Stimulated activated effector memory CD8-positive, alpha-beta T cell treated with anti-CD3 and anti-CD28 coated beads, Interleukin-12 subunit alpha, Interleukin-12 subunit beta, amount 100 ng/mL, for 72 hours (primary cell): ENCODE measurements at places on chromosomes 5 and 9.

DNA sequence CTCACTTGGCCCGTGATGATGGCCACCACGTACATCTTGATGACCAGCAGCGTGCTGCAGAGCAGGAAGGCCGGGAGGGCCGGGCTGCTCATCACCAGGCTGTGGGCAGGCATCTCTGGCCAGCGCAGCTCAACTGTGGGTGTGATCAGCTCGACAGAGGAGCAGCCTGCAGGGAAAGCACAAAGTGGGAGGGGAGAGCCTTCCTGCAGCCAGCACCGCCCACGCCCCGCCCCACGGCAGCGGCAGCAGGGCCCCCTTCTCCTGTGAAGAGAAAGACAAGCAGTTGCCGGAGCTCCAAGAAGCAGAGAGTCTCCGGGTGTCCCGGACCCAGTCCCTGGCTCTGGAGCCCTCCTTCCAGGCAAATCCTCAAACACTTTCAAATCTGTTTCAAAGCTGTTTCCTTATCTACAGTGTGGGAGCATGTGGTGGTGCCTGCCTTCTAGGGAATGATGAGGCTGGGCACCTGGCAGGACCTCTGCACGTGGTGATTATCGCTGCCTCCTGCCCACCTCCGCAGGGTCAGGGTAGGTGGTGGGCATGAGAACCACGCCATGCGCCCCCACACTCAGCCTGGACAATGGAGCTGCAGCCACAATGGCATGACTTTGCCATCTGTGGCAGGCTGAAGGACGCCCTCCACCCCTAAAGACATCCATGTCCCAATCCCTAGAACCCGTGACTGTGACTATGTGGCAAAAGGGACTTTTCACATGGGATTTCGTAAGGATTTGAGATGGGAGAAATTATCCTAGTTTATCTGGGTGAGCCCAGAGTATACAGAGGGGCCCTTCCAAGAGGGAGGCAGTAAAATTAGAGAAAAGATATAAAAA is at the start of gene PTGES:
Gene PTGES (minus strand): TSS at position 143 of the 830 bp plus-strand sequence. CDS start 30 bp downstream, at position 113.
- peak; percentile 57 for DNase-seq

GRCh38 chr5:38941912-38942311 is 96.1 kb downstream of the OSMR start:
- DNase-seq = no peak

GRCh38 chr5:107764282-107764681 is 93.5 kb upstream of the EFNA5 start:
- no peak for DNase-seq

GRCh38 chr5:173010021-173010420 is 26.4 kb downstream of the ATP6V0E1 start:
- DNase-seq = no peak

- no peak for DNase-seq
These were observed 815.4 kb upstream of the DMAC1 start for GRCh38 chr9:8614926-8615440.

GRCh38 chr5:176144508-176144907 is 93.7 kb upstream of the SIMC1 start:
- DNase-seq = no peak

DNA sequence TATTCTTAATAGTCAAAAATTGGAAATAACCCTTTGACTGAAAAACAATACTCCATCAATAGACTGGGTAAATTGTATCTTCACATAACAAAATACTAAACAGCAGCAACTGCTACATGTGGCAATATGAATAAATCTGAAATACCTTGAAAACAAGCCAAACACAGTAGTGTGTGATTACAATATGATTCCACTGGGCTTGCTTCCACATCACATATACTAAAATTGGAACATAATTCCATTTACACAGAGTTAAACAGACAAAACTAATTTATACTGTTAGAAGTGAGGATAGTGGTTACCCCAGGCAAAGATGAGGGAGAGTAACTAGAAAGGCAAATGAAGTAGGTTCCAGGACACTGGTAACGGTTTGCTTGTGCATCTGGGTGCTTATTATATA is 20.4 kb downstream of the FNIP1 start:
- no peak for DNase-seq

GRCh38 chr5:99316484-99316883 is 387.7 kb upstream of the CHD1 start:
- no peak for DNase-seq

- no peak for DNase-seq
These were observed 638 bp downstream of the DIRAS2 start for GRCh38 chr9:90641884-90642487.

DNA sequence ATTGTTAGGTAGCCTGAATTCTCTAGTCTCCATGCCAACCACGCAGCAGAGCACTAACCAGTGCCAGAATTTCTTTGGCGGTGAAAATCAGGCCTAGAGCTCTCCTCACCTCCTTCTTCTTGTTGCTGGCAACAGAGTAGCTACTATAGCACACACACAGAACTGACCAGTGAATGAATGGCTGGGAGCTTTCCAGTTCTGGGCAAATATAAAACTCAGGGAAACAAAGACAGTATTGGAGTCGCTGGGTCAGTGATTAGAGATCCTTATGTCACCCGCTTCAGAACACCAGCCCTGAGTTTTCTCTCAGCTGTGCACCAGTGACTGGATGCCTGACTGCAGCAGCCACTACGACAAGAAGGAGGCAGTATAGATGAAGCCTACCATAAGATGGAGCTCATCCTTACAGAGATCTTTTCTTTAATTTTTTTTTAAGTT is 26.9 kb upstream of the FEM1C start:
- DNase-seq = no peak

DNA sequence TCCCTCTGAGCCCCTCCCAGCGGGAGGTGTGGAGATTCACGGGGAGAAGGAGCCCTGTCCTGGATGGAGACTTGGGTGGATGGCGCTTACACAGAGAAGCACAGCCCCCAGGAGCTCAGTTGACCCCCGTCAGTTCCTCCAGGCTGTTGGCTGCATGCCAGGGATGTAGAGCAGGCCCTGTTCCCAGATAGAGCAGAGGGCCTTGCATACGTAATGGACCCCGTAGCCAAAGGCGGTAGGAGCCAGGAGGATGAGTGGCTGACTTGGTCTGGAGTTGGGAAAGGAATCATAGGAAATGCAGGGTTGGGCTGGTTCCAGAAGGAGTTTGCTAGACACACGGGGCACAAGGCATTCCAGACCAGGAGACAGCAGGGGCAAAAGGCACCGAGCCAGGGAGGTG is 2.5 kb downstream of the PMPCA start:
- no peak for DNase-seq

DNA sequence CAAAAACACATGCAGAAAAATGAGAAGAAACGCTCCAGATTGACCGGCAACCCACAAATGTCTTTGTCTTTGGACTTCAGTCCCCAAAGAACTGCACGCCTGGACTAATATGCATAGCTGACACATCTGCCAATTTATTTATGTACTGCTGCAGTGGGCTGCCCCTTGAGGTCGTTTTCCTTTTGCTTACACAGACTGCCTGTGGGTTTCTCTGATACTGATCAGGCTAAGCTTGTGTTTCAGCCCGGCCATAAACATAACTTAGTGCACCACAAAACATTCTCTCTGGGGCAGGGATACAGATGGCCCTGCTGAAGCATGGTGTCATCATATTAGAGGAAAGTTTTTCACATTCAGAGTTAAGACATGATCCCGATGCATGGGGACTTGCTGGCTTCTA is 75.4 kb downstream of the NUDT12 start:
- DNase-seq = no peak

DNA sequence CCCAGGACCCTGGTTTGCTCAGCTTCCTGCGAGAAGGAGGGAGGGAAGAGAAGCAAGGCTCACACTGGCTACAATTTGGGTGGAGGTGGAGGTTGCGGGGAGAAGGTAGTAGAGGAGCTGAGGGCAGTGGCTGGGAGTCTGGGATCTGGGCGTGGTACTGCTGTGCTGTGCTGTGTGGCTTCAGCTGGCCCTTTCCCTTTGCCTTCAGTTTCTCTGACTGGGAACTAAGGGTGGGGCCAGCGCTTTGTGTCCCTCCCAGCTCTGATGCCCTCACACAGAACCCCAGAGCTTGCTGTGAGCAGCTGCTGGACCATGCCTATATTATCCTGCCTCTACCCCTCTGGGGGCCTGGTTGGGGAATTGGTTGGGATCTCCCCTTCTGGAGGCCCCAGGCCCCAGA is 60.9 kb downstream of the RGS3 start:
- DNase-seq = no peak

- no peak for DNase-seq
These were observed 68.9 kb downstream of the LURAP1L start for GRCh38 chr9:12843735-12844134.

- DNase-seq = no peak
These were observed 9.1 kb upstream of the MGAT1 start for GRCh38 chr5:180811623-180812124.

DNA sequence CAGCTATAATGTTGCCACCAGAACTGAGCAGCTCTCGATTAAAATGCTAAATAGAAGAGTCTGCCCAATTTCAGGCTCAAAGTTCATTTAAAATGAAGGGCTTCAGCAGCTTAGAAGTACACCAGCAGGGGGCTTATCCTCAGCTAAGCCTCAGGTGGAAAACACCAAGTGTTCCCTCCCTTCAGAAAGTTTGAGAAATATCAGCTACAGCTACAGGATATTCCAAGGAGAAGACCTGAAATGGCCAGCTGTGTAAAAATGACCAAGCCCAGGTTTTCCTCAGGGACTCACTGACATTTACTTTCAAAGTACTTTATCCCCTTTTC is 395.4 kb downstream of the DTWD2 start:
- no peak for DNase-seq

DNA sequence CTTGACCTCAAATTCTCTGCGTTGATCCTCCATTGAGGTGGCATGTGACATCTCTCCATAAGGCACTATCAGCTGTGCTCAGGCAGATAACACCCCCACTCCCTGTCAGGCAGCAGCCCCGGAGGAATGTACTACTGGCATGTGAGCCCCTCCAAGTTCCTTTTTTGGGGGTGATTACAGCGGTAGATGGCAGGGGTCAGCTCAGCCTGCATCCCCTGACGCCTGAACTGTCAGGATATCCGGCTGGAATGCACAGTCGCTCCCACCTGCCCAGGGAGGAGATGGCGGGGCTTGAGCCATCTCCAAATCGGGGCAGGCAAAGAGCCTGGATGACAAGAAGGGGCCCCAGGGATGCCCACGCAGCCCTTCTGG is 40.8 kb downstream of the FAM78A start:
- DNase-seq = no peak

GRCh38 chr5:137635521-137635921 is 100.4 kb downstream of the KLHL3 start:
- no peak for DNase-seq

- no peak for DNase-seq
These were observed 37.4 kb downstream of the TTLL11 start for GRCh38 chr9:122055701-122056100.

- no peak for DNase-seq
These were observed 4.1 kb upstream of the TUBB4B start for GRCh38 chr9:137236936-137237421.

GRCh38 chr5:125422342-125422741 is 675.9 kb upstream of the ZNF608 start:
- no peak for DNase-seq

GRCh38 chr9:93681269-93682154 is 105.1 kb downstream of the PHF2 start:
- DNase-seq = no peak

DNA sequence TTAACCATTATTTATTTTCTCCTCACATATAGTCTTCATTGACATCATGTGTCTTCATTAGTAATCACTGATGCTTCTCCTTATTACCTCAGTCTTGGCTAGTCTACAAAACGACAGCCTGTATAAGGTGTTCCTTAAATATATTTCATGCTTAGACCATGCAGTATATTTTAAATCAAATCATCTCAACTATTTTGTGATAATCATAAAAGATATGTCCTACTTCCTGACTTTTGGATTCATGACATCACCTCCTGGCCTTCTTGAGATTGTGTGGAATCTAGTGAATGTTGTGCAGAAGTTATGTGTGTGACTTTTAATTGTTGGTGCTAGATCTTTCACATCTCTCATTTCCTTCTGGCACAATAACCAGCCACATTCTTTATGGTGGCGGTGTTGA is 1339.3 kb upstream of the C9orf72 start:
- no peak for DNase-seq

DNA sequence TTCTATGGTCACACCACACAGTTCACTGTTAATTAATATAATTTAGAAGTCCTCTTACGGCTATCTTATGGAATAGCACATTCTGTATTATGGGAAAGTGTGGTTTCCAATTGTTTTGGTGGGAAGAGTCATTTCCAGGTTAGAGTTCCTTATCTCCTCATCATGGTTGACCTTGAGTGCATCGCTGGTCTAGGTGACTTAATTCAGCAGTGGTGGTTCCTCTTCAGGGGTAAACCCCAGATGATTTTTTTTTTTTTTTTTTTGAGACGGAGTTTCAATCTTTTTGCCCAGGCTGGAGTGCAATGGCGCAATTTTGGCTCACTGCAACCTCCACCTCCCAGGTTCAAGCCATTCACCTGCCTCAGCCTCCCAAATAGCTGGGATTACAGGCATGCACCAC is 106.9 kb downstream of the UGCG start:
- DNase-seq = no peak

DNA sequence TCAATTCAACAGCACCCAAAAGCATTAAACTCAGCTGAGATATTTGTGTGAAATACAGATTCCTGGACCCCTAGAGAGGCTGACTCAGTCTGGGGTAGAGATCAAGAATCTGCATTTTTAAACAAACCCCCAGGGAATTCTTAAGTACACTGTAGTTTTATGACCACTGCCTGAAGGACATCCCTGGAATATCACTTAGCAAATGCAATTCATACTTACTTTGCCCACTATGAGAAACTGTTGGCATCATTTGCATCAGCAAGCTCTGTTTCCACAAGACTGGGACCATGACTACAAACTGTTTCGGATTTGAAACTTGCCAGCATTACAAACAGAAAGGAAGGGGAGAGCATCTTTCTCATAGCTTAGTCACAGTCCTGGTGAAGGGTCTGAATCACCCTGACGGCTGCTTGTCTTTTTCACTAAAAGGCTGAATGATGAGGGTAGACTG is 63.7 kb downstream of the MLLT3 start:
- peak; percentile 59 for DNase-seq

- no peak for DNase-seq
These were observed 8.0 kb upstream of the GFI1B start for GRCh38 chr9:132970324-132971062.

DNA sequence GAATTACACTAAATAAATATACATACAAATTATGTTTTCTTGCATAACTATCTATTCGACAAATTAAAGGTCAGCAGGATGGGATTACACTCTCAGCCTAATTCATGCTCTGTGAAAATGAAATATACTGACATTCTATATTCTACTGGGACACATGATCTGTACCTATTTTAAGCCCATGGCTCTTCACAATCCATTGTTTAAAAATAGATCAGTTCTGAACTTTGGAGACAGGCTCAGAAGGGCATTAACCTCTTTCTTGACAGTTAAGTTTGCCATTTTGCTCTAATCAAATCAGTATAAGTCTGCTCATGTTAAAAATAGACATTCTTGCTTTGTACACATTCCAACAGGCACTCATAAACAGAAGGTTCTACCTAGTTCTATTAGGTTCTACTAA is 361.2 kb downstream of the HCN1 start:
- no peak for DNase-seq

DNA sequence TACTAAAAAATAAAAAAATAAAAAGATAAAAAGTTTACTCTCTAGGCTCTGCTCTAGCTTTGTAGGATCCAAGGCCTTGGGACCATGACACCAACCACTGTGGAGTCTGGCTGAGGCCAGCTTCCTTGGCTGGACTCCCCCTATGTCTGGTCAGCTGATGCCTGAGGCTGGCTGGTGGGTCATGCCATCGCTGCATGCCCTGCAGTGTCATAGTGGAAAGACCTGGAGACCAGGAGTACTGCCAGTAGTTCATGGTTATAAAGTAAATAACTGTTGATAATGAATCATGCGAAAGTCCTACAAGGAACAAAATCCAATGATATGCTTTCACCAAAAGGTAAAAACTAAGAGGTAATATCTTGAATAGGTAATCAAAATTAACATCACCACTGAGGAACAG is 43.2 kb downstream of the GARNL3 start:
- no peak for DNase-seq
